ENCODE measurements at places on chromosomes 2 and 18. TPM values are rescaled to one million over a fixed set of nuclear protein-coding genes. Genes with fewer than 3 reads are reported as not detected.

- DNase-seq: peak; percentile 35
Measured at GRCh38 chr2:103868396-103868795, 985.5 kb upstream of the POU3F3 start.

DNA sequence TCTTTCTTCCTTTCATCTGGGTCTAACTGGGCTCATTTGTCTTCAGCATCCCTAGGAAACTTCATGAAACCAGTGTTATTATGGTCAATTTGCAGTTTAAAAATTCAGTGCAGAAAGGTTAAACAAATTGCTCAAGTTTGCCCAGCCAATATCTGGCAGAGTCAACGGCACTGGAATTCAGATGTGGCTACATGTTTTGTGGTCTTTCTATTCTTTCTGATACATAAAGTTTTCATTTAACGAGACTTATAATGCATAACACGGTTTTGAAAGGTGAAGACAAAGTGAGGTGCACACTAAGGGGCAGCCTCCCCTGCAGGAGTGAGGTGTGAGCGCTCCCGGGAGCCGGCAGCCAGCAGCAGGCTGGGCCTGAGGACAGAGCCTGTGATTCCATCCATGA, 164.6 kb downstream of the RTP5 start:
- DNase-seq: no peak

DNA sequence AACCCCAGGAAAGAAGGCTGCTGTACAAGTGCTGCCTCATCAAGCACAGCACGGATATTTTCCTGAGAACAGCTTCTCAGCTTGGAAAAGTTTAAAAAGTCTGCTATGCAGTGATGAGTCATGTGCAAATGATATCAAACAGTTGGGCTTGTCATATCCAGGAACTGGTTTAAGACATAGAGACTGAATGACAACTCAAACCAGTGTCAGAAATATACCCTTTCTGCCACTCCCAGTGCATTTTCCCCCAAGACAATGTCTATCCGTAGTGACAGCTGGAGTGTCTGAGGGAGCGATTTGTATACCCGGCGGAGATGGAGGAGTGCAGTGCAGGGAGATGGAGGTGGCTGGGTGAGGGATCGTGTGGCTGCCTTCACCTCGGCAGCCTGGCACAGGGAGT, 28.2 kb downstream of the SOX11 start:
- DNase-seq: no peak

DNA sequence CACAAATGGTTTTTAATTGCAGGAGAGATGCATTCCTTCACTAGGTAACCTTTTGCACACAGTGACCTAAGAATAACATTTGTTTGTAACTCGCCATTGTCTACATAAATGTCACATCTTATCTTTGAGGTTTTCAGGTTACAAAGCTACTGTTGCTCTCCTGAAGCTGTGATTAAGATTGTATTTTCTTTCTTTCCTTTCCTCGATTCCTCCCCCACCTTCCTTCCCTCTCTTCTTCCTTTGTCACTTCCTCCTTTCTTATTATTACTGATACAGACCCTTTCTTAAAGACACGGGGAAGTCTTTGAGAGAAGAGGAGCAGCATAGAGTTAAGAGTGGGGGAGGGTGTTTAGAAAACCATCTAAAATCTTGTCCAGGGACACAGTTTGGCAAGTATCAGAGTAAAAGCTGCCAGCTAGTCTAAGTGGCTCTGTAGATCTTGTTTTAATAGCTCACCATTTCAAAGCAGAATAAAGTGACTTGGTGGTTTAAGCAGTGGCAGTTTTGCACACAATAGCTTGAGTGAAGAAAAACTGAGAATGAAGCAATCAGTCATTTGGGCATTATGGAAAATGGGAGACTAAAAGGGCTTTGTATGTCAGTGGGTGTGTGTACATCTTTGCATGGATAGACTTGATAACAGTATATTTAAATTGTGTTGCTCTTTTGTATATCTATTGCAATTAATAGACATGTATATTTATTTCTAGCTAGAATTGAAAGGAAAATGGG, 10.9 kb downstream of the CERS6 start:
- DNase-seq: no peak

GRCh38 chr2:231627384-231628120, 34.9 kb downstream of the TEX44 start:
- no peak for DNase-seq

GRCh38 chr2:195595825-195596224, 61.2 kb upstream of the SLC39A10 start:
- no peak for DNase-seq

THSD7B gene
- total RNA-seq: 0.18 TPM

DNA sequence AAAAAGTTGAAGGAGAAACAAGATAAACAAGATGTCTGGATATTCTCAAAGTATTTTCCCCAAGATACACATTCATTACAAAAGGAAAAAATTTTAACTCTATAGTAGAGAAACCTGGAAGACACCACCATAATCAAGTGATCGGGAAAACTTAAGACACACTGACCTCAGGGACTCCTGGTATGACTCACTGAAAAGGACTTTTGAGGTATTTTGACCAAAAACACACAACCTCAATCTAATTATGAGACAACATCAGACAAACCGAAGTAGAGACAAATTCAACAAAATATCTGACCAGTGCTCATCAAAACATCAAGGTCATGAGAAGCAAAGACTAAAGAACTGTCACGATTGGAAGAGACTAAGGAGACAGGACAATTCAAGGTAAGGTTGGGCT, 34.7 kb downstream of the LPIN2 start:
- DNase-seq: no peak

DNA sequence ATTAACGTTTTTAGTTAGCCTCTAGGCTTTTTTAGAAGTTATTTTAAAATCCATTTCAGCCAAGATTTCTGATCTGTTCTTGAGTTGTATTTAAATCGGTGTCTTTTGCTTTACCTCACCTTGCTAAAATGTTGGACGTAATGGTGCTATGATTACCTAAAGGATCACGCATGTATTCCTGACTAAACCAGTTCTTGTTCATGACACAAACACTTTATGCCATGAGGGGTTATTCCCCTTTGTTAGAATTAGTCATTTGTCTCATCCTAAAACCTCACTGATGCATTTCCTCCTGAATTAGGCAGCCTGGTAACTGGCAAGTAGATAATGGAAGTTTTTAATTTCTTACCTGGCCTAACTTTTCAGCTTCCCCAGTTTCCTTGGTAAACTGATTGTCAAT, 185.4 kb upstream of the TANK start:
- no peak for DNase-seq

Data from SJCRH30 (cell line).